Peyer's patch (tissue), 4 donors: ENCODE measurements at places on chromosomes 11 and 22. TPM values are rescaled to one million over a fixed set of nuclear protein-coding genes. Genes with fewer than 3 reads are reported as not detected.

Gene BIK
- total RNA-seq, result not detected

Gene NLRP6
- total RNA-seq, result 495 TPM

Gene RFPL1
- not detected for total RNA-seq

Gene YPEL4
- total RNA-seq, result 0.76 TPM

Gene TOB2
- 76.5 TPM for total RNA-seq

GRCh38 chr11:74434528-74434927 is 32.8 kb downstream of the KCNE3 start:
- no peak for DNase-seq

DNA sequence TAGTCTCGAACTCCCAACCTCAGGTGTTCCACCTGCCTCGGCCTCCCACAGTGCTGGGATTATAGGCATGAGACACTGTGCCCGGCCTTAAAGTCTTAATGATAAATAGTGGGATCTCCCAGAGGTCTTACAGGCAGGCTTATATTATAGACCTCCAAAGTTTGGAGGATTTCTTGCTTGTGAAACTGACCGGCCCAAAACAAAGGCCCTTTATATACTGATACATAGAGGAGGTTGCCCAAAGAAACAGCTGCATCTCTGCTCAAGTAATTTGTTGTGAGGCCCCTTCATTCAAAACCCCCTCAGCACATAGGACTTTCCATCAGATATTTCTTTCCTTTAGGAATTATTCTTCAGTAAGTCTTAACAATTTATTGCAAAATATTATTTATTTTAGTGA is 27.4 kb upstream of the RDX start:
- DNase-seq, result no peak

DNA sequence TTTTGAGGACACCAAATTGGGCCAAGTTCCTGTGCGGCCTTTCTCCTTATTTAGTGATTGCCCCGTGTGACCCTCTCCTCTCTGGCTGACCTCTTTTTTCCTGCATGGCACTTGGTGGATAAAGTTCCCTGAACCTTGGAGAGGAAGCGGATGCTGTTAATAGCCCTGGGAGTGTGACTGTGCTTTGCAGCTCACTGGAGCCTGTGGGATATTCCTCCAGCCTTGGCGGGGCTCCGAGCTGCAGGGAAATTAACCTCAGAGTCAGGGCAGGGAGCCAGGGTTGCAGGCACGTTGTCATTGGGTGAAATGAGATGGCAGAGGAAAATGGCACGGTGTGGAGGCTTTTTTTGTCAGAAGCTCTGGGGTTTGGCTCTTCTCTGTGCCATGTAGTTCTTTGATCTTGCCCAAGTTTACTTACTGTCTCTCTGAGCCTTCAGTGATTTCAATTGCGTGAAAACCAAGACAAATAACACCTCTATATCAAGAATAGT is 965 bp downstream of the OR9Q1 start:
- DNase-seq, result peak; percentile 78

DNA sequence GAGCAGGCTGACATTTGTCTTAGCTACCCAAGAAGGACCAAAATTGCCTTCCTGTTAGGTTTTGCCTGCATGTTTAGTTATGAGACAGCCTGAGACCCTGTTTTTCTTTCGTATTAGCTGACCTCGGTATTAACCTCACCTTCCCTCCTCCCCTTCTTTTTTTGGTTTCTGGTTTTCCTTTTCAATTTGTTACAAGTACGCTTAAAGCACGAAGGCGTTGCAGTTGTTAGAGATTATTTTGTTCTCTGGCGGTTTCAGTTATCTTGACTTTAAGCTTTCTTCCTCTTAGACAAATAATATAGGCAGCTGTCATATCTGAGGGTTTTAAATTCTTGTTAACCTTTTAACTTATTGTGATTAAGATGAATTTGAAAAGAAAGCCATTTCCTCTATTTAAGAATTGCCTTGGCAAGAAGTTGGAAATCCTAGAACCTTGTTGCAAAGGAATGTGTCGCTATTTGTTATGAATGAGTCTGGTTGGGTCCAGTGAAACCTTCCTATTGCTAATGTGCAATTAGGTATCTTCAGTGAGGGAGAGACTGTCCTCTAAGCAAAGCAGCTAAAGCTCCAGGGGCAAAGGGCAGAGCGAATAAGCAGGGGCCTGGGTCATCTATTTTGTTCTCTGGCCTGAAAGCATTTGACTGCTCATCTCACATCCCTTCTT is 45.7 kb downstream of the PACS1 start:
- no peak for DNase-seq

GRCh38 chr11:24900514-24900913 is 403.7 kb downstream of the LUZP2 start:
- DNase-seq, result no peak

DNA sequence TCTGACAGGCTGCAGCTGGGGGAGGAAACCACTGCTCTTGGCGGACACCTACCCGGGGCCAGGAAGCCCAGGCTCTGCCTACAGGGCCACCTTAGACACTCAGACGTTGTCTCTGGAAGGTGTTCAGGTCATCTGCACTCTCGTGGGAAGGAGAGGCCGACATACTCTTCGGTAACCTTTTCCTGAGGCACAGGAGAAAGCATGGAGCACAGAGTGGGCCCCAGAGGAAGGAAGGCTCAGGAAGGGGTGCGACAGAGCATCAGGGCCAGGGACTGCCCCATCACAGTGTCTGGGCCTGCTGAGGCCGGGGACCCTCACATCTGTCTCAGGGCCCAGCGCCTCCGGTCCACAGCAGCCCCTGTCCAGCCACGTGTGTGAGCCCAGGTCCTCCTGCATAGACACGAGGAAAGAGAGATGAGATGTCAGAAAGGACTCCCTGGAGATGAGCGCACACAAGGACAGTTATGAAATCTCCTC is 18.2 kb upstream of the TUB start:
- no peak for DNase-seq
